ENCODE measurements at places on chromosomes 1 and 21.
A peak's percentile ranks its signal among the peaks of the same experiment; 100 is the strongest.

- DNase-seq: no peak
Measured at GRCh38 chr1:54263601-54264226, 63.7 kb downstream of the MRPL37 start.

DNA sequence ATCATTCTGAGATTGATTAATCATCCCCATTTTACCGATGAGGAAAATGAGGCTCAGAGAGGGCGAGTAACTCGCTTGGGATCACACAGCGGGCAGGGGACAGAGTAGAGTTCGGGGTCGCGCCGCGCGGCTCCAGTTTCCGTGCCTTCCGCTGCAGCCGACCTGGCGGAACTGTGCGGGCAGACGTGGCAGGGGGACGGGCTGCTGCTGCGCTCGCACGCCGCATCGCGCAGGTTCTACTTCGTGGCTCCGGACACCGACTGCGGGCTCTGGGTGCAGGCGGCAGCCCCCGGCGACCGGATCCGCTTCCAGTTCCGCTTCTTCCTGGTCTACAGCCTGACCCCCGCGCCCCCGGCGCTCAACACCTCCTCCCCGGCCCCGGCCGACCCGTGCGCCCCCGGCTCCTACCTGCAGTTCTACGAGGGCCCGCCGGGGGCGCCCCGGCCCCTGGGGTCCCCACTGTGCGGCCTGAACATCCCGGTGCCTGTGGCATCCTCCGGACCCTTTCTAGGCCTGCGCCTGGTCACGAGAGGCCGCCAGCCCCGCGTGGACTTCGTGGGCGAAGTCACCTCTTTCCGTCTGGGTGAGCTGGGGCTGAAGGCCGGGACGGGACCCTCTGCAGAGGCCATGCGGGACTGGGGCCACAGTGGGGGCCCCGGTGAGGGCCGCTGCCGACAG, 2.3 kb downstream of the LDLRAD2 start:
- DNase-seq: peak; percentile 22

GRCh38 chr1:223084464-223084866, 58.6 kb downstream of the TLR5 start:
- no peak for DNase-seq

GRCh38 chr21:15022608-15023261, 42.1 kb downstream of the NRIP1 start:
- no peak for DNase-seq

DNA sequence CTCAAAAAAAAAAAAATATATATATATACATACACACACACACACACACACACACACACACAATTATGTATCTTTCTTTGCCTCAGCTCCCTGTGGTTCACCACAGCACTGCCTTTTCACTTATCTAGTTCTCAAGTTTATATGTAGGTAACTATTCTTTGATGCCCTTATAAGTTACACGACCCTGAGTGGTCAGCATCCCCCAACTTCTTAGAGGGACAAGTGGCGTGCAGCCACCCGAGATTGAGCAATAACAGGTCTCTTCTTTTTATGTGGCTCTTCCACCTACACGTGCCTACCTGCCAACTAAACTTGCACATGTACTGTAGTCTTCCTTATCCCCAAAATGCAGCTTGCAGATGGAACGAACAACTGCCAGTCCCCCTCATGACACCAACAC, 120.8 kb downstream of the GABPA start:
- no peak for DNase-seq

DNA sequence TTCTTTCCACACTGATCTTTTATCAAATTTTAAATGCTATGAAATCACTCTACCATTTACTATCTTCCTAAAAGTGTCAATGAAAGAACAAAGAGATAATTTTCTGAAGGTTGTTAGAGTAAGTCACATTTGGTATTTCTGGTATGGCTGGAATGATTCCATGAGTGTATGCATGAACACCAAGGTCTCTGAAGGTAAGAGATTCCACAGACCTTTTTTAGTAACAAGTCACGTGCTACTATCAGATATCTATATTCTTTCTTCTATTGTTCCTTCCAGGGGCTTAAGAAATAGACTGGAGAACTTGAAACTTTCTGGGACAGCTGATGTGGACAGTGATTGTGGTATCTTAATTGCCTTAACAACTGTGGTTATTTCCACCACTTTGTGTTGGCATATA, 265.0 kb downstream of the SDCCAG8 start:
- DNase-seq: no peak

- no peak for DNase-seq
Measured at GRCh38 chr1:94083681-94084080, 37.3 kb downstream of the ABCA4 start.
